ENCODE measurements at places on chromosomes 16 and 17. TPM values are rescaled to one million over a fixed set of nuclear protein-coding genes. Genes with fewer than 3 reads are reported as not detected.

DNA sequence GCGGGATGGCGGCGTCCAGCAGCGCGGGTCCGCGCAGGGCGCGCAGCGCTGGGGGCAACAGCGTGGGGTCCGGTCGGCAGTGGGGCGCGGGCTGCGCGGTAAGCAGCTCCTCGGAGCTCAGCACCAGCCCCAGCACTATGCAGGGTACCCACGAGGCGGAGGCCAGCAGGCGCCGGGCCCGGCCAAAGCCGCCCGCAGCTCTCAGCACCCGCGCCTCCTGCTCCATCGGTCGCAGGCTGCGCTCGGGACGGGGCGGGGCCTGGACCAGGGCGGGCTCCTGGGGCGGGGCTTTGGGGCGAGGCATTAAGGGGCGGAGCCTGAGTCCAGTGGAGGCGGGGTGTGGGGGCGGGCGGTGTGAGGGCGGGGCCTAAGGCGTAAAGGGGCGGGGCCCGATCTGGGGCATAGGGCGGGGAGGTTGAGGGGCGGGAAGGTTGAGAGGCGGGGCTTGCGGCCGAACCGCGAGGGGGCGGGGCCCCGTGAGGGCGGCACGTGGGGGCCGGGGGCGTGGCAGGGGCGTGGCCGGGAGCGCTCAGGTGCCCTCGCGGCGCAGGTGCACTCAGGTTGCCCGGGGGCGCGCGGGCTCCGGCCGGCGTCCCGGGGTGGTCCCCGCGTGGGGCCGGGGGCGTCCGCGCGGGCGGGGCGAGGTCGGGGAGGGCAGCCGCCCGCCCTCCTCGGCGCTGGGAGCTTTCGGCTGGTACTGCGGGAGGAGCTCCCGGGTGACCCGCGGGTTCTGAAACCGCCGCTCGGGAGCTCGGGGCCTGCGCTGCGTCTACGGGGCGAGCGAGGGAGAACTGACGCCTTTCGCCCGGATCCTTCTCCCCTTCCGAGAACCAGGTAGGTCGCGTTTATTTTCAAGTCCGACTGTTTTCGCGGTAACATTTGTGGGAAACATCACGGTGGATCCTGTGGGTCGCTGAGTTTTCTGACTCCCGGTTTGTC is 1.4 kb upstream of the SLC22A31 start:
- peak overlapping the region; percentile 43 for H3K4me3 ChIP-seq
- no peaks in the 10 kb centered on the region for H3K36me3 ChIP-seq
- H3K4me1 ChIP-seq = peaks cover 11% of the 10 kb centered on the region
- DNase-seq = peak; percentile 91
- H3K27ac ChIP-seq = no peak overlapping the region
- H3K27me3 ChIP-seq = peaks cover 48% of the 10 kb centered on the region

GRCh38 chr16:27670071-27670810 is 120.3 kb downstream of the KATNIP start:
- no peaks in the 10 kb centered on the region for H3K27me3 ChIP-seq
- DNase-seq = peak; percentile 22
- no peaks in the 10 kb centered on the region for H3K4me1 ChIP-seq
- H3K36me3 ChIP-seq = no peaks in the 10 kb centered on the region
- H3K4me3 ChIP-seq = no peak overlapping the region

DNA sequence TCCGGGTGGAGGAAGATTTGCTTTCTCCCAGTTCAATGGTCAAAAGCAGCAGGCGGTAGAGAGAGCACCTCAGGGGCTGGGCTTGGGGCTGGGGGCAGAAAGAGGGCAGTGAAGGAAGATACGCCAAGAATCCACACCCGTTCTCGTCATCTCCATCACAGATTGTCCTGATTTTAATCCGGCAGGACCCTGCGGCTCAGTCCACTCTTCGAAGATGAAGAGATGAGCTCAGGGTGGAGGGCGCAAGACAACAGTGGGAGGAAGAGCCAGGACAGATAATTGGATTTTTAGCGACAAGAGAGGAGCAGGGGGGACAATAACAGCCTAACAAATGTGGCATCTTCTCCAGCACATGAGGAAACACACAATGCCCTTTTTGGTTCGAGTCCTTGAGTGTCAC is 165.9 kb downstream of the SDK2 start:
- no peak overlapping the region for H3K4me3 ChIP-seq
- H3K4me1 ChIP-seq = no peaks in the 10 kb centered on the region
- no peaks in the 10 kb centered on the region for H3K36me3 ChIP-seq
- no peak for DNase-seq
- H3K27ac ChIP-seq = no peak overlapping the region

DNA sequence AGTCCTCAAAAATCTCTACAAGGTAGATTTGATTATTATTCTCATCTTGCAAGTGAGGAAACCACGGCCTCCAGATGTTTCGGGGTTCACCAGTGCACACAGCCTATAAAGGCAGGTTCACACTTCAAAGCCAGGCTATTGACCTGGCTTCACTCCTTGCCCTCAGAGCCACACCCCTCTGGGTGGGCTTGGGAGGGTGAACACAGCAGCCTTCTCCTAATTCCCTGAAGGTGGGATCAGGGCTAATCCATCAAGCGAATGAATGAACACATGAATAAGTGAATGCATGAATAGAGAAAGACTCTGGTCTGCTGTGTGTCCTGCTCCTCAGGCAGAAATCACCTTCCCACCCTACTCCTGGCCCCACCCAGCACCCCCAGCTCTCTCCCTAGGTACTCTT is 139.0 kb downstream of the CYLD start:
- no peaks in the 10 kb centered on the region for H3K36me3 ChIP-seq
- no peak for DNase-seq
- no peak overlapping the region for H3K27ac ChIP-seq
- no peak overlapping the region for H3K4me3 ChIP-seq

- H3K4me1 ChIP-seq = peaks cover 26% of the 10 kb centered on the region
- H3K27ac ChIP-seq = no peak overlapping the region
- DNase-seq = no peak
- H3K27me3 ChIP-seq = no peaks in the 10 kb centered on the region
These were observed 5.1 kb downstream of the CYB5D1 start for GRCh38 chr17:7862692-7863437.

DNA sequence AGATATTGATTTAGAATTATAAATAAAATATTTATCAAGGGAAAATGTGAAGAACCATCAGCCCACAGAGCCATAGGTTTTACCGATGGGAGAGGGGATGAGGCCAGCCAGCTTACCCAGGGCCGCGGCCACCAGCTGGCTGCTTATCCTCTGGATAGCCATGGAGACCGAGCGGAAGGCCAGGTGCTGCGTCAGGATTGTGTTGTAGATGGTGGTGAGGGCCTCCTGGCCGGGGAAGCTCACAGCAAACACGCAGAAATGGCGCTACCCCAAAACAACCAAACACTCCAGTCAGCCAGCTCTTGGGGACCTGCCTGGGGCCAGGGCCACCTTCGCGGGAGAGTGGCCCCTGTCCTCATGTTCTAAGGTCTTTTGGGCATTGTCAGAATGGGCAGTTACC is 97.8 kb downstream of the DNAH17 start:
- H3K27ac ChIP-seq = no peak overlapping the region
- no peak overlapping the region for H3K4me3 ChIP-seq
- peaks cover 4% of the 10 kb centered on the region for H3K4me1 ChIP-seq
- H3K36me3 ChIP-seq = no peaks in the 10 kb centered on the region

- no peaks in the 10 kb centered on the region for H3K4me1 ChIP-seq
- DNase-seq = no peak
- no peaks in the 10 kb centered on the region for H3K36me3 ChIP-seq
- H3K27me3 ChIP-seq = no peaks in the 10 kb centered on the region
- H3K27ac ChIP-seq = no peak overlapping the region
These were observed 68.9 kb downstream of the SNX11 start for GRCh38 chr17:48176471-48176855.

The PMP22 gene
- polyA plus RNA-seq = 54.4 TPM

DNA sequence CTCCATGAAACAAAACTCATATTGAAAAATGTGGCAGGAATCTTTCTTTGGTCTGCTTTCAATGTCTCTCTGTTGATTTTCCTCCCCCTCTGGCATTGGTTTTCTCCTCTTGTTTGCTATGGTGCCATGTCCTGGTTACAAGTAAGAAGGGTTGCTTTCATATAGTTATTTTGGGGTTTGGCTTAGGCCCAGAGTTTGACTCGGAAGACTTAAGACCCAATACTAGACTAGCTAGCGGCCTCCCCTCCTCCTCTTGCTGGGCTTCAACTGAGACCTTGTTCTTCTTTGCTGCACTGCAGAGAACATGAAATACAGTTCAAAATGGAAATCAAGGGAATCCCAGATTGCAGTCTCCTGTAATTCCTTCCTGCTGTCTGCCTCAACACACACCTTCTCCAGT is 30.0 kb upstream of the CLEC18A start:
- no peaks in the 10 kb centered on the region for H3K27me3 ChIP-seq
- H3K36me3 ChIP-seq = peaks cover 25% of the 10 kb centered on the region
- H3K4me1 ChIP-seq = peaks cover 20% of the 10 kb centered on the region
- no peak overlapping the region for H3K27ac ChIP-seq
- no peak overlapping the region for H3K4me3 ChIP-seq

The MAPK7 gene
- 13.4 TPM for polyA plus RNA-seq

The ZPBP2 gene
- polyA plus RNA-seq = not detected

- peak overlapping the region; percentile 54 for H3K4me3 ChIP-seq
- no peak for DNase-seq
- H3K4me1 ChIP-seq = peaks cover 22% of the 10 kb centered on the region
- no peaks in the 10 kb centered on the region for H3K27me3 ChIP-seq
- H3K27ac ChIP-seq = peak overlapping the region; percentile 98
These were observed 761 bp upstream of the MATCAP1 start for GRCh38 chr16:67184453-67184994.

DNA sequence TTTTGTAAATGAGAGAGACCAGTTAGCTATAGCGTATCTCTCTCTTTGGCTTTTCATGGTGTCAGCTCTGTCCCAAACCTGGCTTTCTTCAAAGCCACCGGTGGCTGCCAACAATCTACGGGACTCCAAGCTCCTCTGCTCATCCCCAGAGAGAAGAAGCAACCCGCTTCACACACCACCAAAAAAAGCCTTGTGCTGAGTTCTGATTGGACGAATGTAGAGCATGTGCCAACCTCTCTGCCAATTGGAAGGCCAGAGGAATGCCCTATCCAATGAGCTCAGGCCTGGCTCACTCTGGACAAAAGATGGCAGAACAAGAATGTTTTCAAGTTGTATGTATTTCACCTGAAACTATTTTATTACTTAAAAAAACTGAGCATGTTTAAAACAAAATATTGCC is 202.4 kb downstream of the C16orf95 start:
- no peaks in the 10 kb centered on the region for H3K4me1 ChIP-seq
- H3K36me3 ChIP-seq = no peaks in the 10 kb centered on the region
- no peak overlapping the region for H3K4me3 ChIP-seq
- no peak for DNase-seq
- H3K27ac ChIP-seq = no peak overlapping the region

GRCh38 chr16:80047842-80048241 is 447.3 kb upstream of the MAF start:
- H3K4me1 ChIP-seq = peaks cover 36% of the 10 kb centered on the region
- no peak overlapping the region for H3K27ac ChIP-seq
- no peaks in the 10 kb centered on the region for H3K27me3 ChIP-seq

GRCh38 chr16:51500306-51500705 is 349.2 kb upstream of the SALL1 start:
- H3K4me1 ChIP-seq = no peaks in the 10 kb centered on the region
- H3K27me3 ChIP-seq = no peaks in the 10 kb centered on the region
- no peak overlapping the region for H3K27ac ChIP-seq
- H3K36me3 ChIP-seq = no peaks in the 10 kb centered on the region
- no peak overlapping the region for H3K4me3 ChIP-seq
- no peak for DNase-seq

The PRRT2 gene
- polyA plus RNA-seq = 0.83 TPM

- H3K27ac ChIP-seq = no peak overlapping the region
- no peak for DNase-seq
- H3K27me3 ChIP-seq = no peaks in the 10 kb centered on the region
- H3K4me1 ChIP-seq = peaks cover 7% of the 10 kb centered on the region
- no peaks in the 10 kb centered on the region for H3K36me3 ChIP-seq
These were observed 25.8 kb upstream of the C1QTNF8 start for GRCh38 chr16:1121601-1122397.

The C16orf96 gene
- polyA plus RNA-seq = not detected

GRCh38 chr16:2475413-2476344 is 752 bp downstream of the TBC1D24 start:
- peak overlapping the region; percentile 90 for H3K4me3 ChIP-seq
- H3K27me3 ChIP-seq = peaks cover 29% of the 10 kb centered on the region
- H3K4me1 ChIP-seq = peaks cover 67% of the 10 kb centered on the region

- H3K27me3 ChIP-seq = peaks cover 5% of the 10 kb centered on the region
- no peak overlapping the region for H3K27ac ChIP-seq
- peak; percentile 88 for DNase-seq
- no peaks in the 10 kb centered on the region for H3K36me3 ChIP-seq
- no peak overlapping the region for H3K4me3 ChIP-seq
- H3K4me1 ChIP-seq = peaks cover 7% of the 10 kb centered on the region
These were observed 3.2 kb upstream of the NLRP1 start for GRCh38 chr17:5587438-5588032.

The ENPP7 gene
- not detected for polyA plus RNA-seq

- no peaks in the 10 kb centered on the region for H3K27me3 ChIP-seq
- H3K4me3 ChIP-seq = no peak overlapping the region
- H3K4me1 ChIP-seq = no peaks in the 10 kb centered on the region
- no peak for DNase-seq
These were observed 2.3 kb downstream of the CCL11 start for GRCh38 chr17:34287875-34288274.

The HSPB9 gene
- 0.35 TPM for polyA plus RNA-seq

The RND2 gene
- polyA plus RNA-seq = 1.2 TPM

- no peak overlapping the region for H3K27ac ChIP-seq
- no peak overlapping the region for H3K4me3 ChIP-seq
- DNase-seq = peak; percentile 40
- peaks cover 19% of the 10 kb centered on the region for H3K4me1 ChIP-seq
- no peaks in the 10 kb centered on the region for H3K36me3 ChIP-seq
- H3K27me3 ChIP-seq = no peaks in the 10 kb centered on the region
These were observed 5.7 kb downstream of the CDC6 start for GRCh38 chr17:40293363-40293762.

The FBXO39 gene
- 0.25 TPM for polyA plus RNA-seq

The KRTAP1-1 gene
- polyA plus RNA-seq = not detected

DNA sequence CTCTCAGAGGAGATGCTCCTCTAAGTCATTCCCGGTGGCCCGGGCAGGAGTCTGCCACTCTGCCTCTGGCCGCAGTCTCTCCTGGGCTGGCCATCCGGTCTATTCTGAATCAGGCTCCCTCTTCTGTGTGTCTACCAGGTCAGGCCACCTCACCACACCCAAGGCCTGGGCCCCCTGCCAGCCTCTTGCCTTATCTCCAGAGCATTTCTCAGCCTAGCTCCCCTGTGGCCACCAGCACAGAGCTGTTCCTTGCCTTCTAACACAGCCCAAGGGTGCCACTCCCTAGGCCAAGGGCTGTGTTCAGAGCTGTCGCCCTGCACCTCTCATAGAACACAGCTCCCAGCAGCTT is 55.3 kb downstream of the MYO18A start:
- peak; percentile 96 for DNase-seq
- peaks cover 33% of the 10 kb centered on the region for H3K36me3 ChIP-seq
- peak overlapping the region; percentile 77 for H3K27ac ChIP-seq
- no peaks in the 10 kb centered on the region for H3K27me3 ChIP-seq
- peaks cover 16% of the 10 kb centered on the region for H3K4me1 ChIP-seq

DNA sequence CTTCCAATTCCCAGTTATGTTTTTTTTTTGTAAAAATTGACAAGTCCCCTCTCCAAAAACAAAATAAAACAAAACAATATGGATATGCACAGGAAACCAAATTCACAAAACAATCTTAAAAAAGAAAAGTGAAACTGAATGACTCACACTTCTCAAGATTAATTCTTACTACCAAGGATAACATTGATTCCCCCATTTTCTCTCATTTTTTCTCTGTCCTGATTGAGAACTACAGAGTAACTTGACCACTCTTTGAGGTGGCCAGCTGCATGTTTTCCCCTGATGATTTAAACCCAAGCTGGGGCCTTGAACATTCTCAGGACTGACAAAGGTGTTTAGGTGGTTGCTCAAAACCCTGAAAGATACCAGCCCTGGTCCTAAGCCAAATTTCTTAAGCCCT is 149.0 kb downstream of the AHSP start:
- no peak overlapping the region for H3K4me3 ChIP-seq
- no peaks in the 10 kb centered on the region for H3K36me3 ChIP-seq
- no peak for DNase-seq
- no peaks in the 10 kb centered on the region for H3K4me1 ChIP-seq
- no peak overlapping the region for H3K27ac ChIP-seq
- H3K27me3 ChIP-seq = no peaks in the 10 kb centered on the region
